ENCODE measurements at places on chromosomes 12 and 14. TPM values are rescaled to one million over a fixed set of nuclear protein-coding genes. Genes with fewer than 3 reads are reported as not detected.

ZFHX2 gene
- 2.4 TPM for total RNA-seq

RNF31 gene
- 85.9 TPM for total RNA-seq

CDCA3 gene
- 35.9 TPM for total RNA-seq

SERPINA12 gene
- total RNA-seq: not detected

VWF gene
- 0.02 TPM for total RNA-seq

ANKRD33 gene
- not detected for total RNA-seq

ADCY4 gene
- total RNA-seq: 0.84 TPM

CCDC198 gene
- not detected for total RNA-seq

ITGA7 gene
- 2.7 TPM for total RNA-seq

PPFIBP1 gene
- 10.7 TPM for total RNA-seq

CLEC2A gene
- not detected for total RNA-seq

DNAJC22 gene
- not detected for total RNA-seq

SNAPC1 gene
- 7.0 TPM for total RNA-seq

CAPZA3 gene
- total RNA-seq: not detected

GCH1 gene
- total RNA-seq: 26.4 TPM

RPS6KL1 gene
- 5.0 TPM for total RNA-seq

OTOGL gene
- not detected for total RNA-seq
